Colonic mucosa (tissue), 4 donors: ENCODE measurements at places on chromosomes 16 and 17.

DNA sequence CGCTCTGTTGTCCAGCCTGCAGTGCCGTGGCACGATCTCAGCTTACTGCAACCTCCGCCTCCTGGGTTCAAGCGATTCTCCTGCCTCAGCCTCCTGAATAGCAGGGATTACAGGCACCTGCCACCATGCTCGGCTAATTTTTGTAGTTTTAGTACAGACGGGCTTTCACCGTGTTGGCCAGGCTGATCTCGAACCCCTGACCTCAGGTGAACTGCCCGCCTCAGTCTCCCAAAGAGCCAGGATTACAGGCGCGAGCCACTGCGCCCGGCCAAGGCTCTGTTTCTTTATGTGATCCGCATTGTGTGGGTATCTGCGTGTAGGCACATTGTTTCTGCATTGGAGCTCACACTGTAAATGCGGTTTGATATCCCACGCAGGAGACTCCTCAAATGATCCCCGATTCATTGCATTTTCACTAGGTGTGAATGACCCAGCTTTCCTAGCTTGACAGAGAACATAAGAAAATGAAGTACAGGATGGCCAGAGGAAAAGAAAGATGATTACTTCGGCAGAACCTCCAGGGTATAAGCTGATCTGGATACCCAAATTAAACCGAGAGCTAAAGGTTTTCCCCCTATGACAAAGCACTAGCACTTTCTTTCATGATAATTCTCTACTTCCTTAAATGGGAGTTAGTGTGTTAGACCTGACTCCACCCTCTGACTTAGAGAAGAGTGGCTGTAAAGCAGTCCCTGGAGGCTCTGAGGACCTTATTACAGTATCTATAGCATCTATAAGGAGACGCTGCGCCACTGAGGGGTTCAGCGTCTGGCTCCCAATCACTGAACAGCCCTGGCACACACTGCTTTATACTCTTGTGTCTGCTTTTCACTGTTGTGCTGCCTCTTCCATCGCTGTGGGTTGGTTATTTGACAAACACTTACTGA, 17.3 kb downstream of the COTL1 start:
- no peak for DNase-seq

DNA sequence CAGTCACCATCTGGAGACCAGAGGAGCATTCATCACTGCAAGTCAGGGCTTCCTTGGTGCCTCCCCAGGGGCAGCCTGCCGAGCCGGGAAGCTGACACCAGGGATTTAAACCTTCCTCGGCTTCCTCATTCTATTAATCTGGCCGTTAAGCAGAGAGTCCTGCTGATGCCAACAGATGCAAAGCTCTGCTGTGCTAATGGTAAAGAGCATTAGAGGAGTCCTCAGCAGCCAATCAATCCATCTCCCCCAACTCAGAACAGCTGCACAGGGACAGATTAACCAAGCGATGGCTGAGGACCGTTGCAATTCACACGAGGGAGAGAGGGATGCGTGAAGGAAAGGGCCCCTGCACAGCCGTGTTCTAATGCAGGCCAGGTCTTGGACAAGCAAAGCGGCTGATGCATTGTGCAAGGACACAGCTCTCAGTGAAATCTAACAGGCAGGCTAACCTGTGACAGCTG, 116.6 kb downstream of the XYLT1 start:
- DNase-seq: no peak

GRCh38 chr16:57497121-57497520, 10.8 kb upstream of the DOK4 start:
- no peak for DNase-seq

DNA sequence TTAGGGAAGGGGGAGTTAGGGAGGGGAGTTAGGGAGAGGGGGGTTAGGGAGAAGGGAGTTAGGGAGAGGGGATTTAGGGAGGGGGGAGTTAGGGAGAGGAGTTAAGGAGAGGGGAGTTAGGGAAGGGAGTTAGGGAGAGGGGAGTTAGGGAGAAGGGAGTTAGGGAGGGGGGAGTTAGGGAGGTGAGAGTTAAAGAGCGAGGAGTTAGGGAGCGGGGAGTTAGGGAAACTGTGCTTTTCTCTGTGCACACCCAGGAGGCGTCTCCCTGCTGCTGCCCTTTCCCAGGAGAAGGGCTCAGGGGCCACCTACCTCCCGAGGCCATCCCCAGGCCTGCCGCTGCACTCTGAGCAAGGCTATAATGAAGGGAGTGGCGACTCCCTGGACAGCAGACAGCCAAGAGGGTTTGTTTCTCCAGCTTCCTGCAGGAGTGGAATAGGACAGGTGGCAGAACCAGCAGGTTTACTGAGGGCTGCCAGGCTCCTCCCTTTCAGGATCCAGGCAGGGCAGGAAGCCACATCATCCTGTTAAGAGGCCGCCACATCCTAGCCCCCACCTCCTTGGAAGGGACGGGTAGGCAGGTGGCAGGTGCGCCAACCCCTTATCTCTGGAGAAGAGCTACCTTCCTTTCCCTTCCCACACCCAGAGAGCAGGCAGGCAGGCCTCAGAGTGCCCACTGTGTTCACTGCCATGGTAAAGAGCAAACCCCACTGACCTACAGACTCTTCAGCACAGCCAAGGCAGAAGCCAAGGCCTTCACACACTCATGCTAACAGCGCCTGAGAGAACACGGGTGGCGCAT, 4.3 kb downstream of the CANT1 start:
- DNase-seq: peak; percentile 92

DNA sequence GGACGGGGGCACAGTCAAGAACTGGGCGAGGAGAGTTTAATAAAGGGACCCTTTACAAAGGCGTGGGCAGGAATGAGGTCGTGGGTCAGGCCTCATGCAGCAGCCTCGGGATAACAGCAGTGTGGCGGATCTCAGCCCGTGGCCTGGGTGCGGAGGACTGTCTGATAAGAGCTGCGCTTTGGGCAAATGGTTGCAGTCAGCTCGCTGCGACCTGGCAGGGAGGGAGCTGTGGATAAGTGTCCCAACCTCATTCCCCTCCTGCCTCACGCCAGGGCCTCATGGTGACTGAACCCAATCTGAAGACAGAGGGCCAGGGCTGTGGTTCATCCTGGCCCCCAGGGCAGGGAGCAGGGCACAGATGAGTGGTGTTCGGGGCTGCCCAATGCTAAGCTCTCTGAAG, 13.6 kb downstream of the SMTNL2 start:
- DNase-seq: no peak

DNA sequence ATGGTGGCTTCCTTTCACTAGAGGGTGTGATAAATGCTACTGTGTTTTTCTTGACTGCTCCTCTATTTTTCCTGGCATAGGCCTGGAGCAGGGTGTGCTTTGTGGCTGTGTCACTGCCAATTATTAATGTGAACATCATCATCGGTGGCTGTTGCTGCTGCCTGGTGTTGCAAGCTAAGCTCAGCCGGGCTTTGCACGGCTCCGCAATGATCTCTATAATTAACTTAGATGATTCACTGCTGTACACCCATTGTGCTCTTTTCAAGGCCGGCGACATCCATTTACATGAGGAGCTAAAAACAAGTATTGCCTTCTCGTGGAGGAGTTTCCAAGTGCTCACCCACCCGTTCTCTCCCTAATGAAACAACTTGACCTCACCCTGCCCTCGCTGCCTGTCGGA, 160.1 kb upstream of the IRX3 start:
- DNase-seq: no peak

DNA sequence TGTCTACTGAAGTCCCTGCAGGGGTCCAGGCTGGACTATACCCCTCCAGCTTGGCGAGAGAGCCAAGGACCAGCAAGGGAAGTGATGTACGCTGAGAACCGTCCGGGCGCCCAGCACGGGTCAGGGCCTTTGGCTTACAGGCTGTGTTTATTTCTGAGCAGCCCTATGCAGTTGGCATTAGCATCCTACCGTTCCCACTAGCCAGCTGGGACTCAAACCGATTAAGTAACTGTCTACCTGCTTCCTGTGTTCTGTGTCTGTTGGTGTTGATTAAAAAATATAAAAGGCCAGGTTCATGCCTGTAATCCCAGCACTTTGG, 73.8 kb downstream of the CMIP start:
- no peak for DNase-seq

GRCh38 chr17:20952183-20952582, 90.6 kb downstream of the USP22 start:
- DNase-seq: peak; percentile 51

GRCh38 chr17:41610965-41611640, 1.5 kb downstream of the KRT16 start:
- DNase-seq: no peak

DNA sequence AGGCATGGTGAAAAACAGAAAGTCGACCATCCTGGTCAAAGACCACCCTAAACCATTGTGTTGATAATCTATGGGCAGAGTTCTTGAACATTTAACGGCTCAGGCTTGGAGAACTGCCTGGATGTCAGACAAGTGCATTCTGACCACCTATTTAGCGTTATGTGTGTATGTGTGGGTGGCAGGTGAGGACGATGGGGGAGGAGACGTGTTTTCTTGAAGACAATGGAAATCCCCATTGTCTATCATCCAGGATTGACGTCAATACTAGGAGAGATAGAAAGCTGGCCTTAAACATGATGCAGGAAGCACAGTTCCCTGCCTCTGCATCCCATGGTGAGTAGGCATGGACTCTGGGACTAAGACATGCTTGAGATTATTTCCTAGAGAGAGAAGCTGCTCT, 157.4 kb upstream of the MAF start:
- DNase-seq: no peak

GRCh38 chr16:12539185-12539929, 264.3 kb downstream of the CPPED1 start:
- DNase-seq: peak; percentile 26

DNA sequence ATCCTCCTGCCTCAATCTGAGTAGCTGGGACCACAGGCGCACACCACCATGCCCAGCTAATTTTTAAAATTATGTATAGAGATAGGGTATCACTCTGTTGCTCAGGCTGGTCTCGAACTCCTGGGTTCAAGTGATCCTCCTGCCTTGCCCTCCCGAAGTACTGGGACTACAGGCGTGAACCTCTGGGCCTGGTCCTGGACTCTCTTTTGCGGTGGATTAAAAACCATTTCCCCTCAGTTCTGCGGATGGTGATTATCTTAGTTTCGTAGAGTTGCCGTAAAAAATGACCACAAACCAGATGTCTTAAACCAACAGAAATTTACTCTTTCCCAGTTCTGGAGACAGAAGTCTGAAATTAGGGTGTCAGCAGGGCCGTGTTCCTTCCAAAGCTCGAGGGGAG, 28.8 kb downstream of the MGAT5B start:
- no peak for DNase-seq

GRCh38 chr17:50458701-50459676, 9.7 kb downstream of the CHAD start:
- DNase-seq: peak; percentile 61

- no peak for DNase-seq
These were observed 1.6 kb upstream of the KCNJ12 start for GRCh38 chr17:21374441-21375161.

DNA sequence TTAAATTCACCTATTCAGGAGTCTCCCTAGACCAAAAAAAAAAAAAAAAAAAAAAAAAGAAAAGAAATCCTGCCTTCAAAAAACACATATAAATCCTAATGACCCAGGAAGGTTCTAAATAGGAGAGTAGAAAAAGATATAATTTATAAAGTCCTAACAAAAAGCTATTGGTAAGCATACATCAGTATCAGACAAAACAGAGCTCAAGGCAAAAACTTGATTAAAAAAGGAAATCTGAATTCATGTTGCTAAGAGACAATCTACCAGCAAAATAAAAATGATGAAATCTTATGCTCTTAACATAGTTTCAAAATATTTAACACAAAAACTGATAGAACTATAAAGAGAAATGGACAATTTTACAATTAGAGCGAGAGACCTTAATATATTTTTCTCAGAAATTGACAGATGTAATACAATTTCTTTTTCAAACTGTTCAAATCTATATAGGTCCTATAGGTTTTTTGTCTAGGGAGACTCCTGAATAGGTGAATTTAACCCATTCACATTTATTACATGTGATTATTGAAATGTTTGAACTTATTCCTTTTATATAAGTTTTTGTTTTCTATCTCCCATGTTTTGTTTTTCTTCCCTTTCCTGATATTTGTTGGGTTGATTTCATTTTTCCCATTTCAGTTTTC, 57.0 kb downstream of the NT5M start:
- DNase-seq: no peak

- no peak for DNase-seq
These were observed 5.8 kb upstream of the GNA13 start for GRCh38 chr17:65062171-65062915.

- no peak for DNase-seq
These were observed 29.9 kb downstream of the SHCBP1 start for GRCh38 chr16:46591257-46591656.
